EL (cell line): ENCODE measurements at places on chromosomes 4 and X.

GRCh38 chr4:91359041-91360031 lies 944.4 kb upstream of the GRID2 start:
- no peak for DNase-seq

GRCh38 chrX:75278991-75279390 lies 5.1 kb downstream of the UPRT start:
- no peak for DNase-seq

- peak; percentile 83 for DNase-seq
Measured at GRCh38 chr4:17063888-17064287, 165.4 kb upstream of the LDB2 start.

- no peak for DNase-seq
Measured at GRCh38 chr4:150265806-150266205, 187.6 kb downstream of the DCLK2 start.

DNA sequence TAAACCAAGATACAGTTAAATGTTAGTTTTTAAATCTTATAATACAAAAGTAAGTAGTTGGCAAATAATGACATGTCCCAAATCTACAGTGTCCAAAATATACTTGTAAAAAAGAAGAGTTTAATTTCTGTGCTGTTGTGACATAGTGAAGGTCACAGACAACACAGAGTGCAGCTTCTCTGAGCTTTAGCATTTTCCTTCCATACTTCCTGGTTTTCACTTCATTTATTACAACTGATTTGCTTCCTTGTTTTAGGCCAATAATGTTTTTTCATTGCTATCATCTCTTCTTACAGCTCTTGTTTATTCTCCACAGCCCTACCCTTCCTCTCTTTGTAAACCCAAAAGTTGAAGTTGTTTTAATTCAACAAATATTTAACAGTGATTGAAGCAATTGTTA lies 132.4 kb upstream of the TET2 start:
- no peak for DNase-seq

DNA sequence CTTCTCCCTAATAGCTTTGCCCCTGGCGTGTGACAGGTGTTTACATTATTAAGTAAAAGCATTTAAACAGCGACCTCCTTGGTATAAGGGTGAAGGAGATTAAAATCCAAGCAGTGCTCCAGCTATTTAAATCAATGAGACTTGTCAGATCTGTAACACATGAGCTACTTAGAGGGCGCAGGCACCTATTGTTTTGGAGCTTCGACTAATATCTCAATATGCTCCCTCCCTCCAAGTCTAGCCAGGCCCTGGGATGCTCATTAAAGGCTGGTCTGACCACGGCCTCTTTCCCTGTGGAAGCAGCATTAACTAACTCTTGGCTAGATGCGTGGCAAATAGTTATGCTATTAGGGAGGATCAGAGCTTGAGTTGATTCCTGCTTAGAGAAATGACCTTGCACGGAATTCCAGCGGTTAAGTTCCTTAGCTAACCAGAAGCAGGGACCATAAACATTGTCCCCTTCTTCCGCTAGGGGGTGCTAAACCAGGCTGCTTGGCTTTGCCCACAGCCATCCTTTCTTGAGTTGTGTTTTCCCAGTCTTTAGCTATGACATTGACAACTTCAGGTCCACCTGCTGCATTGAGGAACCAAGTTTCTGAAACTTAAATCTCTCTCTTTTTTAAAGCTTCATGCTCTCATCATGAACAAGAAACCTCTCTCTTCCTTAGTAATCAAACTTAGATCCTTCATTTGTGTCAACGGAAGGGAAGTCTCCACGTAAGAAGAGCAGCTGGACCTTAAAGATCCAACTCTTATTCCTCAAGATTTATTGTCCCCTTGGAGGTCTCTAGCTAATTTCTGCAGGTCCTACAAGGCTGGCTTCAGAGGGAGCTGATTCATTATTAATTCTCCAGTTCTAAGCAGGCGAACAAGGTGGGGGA lies 80.7 kb upstream of the IGFBP7 start:
- peak; percentile 50 for DNase-seq

GRCh38 chr4:127634181-127634580 lies 1.4 kb downstream of the INTU start:
- peak; percentile 79 for DNase-seq

DNA sequence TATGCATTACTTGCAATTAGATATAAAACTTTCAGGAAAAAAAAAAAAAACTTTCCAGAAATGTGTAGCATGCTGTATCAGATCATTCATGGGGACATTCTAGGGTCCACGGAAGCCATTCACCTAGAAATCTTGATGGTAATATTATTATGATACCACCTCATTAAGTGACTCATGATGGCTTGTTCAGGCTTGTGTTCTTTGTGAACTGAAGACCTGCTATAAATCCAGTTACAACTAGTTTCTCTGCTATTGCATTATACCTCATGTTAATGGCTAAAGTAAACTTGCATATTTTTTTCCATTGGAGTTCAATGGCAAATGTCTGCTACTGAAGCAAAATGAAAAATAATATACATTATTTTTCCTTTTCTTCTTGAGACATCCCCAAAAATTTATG lies 35.3 kb upstream of the PTPN13 start:
- no peak for DNase-seq

DNA sequence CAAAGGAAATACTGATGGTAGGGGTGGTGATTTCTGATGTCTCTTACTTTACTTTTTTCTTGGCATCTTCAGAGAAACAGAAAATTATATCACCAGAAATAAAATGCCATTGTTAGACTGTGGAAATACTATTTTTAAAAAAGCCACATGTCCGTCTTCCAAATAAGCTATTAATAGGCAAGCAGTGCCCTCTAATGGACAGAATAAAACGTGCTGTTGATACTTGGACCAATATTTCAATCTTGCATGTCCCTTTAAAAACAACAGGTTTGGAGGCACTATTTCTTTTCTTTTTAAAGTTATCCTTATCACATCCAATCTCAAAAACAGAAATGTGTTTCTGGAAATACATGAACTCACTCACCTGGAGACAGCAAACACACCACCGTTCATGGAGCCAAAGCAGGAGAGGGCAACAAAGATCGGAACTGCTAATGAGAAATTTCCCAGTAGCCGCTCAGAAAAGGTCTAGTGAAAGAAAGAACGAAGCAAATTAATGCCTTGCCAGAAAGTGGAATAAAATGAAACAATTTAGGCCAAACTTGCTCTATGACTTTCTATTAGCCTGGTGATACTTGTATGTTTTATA lies 59.2 kb downstream of the SLC7A11 start:
- DNase-seq = peak; percentile 43

DNA sequence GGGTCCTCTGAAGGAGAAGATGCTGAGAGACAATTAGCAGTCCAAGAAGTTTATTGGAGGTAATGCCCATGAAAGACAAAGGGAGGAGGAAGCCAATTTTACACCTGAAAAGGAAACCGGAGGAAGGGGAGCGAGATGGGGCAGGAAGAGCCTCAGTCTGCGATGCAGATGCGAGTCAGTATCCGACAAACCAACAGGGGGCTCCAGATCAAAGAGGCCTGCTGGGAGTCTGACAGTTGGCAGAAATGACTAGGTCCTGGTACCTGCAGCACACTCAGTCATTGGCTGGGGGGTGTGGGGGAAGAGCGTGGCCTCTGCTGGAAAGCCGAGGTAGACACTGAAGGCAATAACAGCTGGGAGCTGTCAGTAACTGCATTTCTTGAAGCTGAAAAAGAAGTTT lies 231.1 kb upstream of the CENPE start:
- peak; percentile 4 for DNase-seq

GRCh38 chr4:80043541-80043940 lies 29.5 kb downstream of the ANTXR2 start:
- no peak for DNase-seq

DNA sequence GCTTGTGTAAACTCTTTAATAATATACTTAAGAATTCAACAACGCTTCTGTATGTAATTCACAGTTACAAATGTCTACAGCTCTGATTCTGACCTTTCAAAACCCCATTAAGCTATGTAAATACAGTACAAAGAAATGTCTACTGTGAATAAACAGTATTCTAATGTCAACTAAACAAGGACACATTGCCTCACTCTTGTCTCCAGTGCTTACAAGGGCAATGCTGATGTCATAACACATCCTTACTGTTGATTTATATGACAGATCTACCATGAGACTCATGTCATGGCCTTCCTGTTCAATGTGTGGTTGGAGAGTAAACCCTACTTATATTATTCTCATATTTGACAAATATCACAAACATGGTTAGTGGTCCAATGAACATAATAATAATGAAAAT lies 256.1 kb upstream of the ADGRL3 start:
- DNase-seq = no peak

DNA sequence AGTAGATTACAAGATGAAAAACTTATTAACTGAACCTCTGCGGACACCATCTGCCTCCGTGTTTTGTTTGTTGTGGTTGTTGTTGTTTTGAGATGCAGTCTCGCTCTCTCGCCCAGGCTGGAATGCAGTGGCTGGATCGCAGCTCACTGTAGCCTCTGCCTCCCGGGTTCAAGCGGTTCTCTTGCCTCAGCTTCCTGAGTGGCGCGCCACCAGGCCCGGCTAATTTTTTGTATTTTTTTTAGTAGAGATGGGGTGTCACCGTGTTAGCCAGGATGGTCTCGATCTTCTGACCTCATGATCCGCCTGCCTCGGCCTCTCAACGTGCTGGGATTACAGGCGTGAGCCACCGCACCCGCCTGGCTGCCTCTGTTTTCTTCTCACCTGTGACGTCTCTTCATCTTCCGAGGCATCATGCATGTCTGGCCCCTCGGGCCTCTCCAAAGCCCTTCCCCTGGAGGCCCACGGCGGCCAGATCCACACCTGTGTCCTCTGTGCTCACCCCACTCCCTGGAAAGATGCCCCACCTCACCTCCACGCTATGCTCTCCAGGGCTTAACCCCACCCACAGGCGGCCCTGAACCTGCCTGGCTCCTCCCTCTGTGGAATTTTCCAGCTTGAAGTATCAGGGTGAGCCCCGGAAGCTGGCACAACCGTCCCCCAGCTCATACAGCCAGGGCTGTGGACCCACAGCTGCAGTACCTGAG lies 77.0 kb upstream of the MXD4 start:
- DNase-seq = no peak

GRCh38 chr4:42676066-42676951 lies 19.4 kb upstream of the ATP8A1 start:
- no peak for DNase-seq

DNA sequence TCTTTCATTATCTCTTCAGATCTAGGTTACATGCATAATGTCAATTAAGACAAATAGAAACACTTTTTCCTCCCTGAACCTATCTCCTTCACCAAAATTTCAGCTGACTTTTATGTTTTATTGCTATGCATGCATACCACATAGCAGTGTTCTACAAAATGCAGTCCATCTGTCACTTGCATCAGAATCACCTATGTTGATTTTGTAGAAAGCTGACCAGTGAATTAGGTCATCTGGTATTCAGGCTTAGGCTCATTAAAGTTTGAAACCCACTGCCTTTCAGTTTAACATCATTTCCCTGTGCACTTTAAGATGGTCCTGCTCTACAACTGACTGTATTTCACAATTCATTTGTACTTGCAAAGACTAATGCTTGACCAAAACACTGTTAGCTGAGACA lies 277.9 kb downstream of the CFAP299 start:
- DNase-seq = no peak

DNA sequence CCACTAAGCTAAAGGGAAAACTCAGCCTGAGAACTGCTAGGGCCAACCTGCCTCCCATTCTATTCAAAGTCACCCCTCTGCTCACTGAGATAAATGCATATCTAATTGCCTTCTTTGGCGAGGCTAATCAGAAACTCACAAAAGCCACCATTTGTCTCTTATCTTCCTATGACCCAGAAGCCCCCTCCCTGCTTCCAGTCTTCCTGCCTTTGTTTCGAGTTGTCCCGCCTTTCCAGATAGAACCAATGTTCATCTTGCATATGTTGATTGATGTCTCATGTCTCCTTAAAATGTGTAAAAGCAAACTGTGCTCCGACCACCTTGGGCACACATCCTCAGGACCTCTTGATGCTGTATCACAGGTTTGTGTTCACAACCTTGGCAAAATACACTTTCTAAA lies 459.8 kb downstream of the FSTL5 start:
- DNase-seq = no peak

DNA sequence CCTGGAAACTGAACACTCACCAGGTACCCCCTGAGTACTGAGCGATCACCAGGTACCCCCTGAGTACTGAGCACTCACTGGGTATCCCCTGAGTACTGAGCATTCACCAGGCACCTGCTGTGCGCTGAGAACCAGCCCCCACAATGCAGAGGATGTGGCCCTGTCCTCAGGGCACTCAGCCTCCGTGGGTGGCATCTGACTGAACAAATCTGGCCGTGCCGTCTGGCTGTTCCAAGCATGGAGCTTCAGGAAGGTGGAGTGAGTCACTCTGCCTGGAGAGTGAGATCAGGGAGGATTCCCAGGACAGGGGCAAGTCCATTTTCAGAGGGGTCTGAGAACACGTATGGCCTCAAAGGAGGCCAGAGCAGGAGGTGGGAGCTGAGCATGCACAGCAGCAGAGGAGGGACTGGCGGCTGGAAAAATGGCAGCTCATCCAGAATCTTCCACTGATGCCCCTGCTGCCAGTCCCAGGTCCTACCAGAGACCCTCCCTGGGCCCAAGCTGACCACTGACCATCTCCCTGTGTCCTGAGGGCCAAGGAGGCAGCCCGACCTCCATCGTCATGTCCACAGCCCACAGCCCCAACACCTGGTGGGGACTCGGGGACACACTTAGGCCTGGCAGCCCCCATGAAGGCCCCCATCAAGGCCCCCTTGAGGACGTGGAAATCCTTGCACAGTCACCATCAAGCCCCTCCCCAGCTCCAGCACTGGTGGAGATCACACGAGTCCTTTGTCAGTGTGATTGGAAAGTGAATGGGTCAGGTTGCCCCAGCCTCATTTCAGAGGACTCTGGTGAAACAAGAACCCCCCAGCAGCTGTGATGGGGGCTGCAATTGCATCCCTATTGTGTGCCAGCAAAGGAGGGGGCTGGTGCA lies 94.1 kb downstream of the HMX1 start:
- DNase-seq = peak; percentile 17

DNA sequence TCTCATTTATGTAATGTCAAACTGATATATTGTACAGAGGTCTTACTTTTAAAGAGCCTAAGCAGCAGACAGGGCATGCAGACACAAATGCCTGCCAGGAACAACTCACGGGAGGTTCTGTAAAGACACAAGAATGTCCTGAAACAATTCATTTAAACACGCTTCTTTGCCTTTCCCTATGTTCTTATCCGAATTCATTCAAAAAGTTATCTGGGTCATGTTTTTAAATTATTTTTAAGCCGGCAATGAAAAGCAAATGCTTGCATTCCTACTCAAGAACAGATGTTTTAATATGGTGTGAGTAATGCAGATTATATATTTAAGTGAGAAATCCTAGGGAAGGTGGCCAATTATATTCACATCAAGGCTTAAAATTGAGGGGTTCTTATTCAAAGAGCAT lies 192.6 kb downstream of the PDGFC start:
- DNase-seq = peak; percentile 54

DNA sequence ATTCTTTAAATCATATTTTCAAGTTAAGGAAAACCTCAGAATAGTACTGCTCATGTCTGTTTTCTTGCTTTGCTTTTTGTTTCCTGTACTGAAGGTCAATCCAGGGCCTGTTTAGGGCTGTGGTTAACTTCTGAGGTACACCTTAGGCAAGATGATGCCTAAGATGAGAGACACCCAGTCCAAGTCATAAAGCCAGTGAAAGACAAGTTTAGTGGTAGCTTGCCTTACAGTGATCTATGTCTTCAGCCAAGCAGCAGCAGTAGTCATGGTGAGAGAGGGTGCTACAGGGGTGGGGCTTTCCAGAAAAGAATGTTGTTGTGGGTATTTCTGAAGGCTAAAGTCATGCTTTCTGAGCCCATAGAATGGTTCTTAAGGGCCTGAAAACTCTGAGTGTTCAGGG lies 173.7 kb downstream of the VSIG4 start:
- DNase-seq = no peak
